Lower lobe of right lung (tissue), 2 donors: ENCODE measurements at places on chromosomes 11 and 22.

GRCh38 chr11:18791969-18792628 lies 501 bp upstream of the PTPN5 start:
- peaks cover 6% of the 10 kb centered on the region for H3K4me1 ChIP-seq
- H3K4me3 ChIP-seq: peak overlapping the region; percentile 35
- no peak overlapping the region for H3K27ac ChIP-seq
- no peaks in the 10 kb centered on the region for H3K36me3 ChIP-seq
- H3K27me3 ChIP-seq: peaks cover 45% of the 10 kb centered on the region

DNA sequence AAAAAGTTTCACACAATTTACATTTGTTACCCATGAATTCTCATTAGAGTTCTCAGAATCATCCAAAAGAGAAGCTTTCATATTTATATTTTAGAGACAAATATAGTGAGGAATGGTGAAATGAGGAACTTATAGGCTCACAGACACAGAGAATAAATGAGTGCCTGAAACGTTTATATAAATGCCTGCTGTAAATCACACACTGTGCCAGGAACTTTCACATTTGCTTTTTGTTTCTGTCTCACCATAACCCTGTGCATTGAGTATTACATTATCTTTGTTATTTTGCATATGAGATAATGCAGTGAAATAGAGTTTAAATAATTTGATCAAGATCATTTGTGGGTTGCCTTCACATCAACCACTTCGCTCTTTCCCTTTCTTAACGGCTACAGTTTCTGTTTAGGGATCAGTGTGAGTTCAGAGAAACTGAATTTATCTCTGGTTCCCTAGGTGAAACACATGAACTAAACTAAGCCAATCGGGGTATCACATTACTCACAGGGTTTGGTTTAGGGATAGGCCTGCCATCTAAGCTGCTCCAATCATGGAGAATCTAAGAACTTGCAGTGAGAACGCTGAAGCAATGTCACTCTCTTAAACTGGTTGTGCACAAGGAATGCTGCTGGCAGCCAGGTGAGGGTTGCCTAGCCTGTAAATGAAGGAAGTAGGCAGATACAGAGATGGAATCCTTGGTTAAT lies 1339.2 kb upstream of the TENM4 start:
- no peaks in the 10 kb centered on the region for H3K4me1 ChIP-seq
- no peaks in the 10 kb centered on the region for H3K27me3 ChIP-seq
- H3K27ac ChIP-seq: no peak overlapping the region
- no peak for DNase-seq
- no peaks in the 10 kb centered on the region for H3K36me3 ChIP-seq
- no peak overlapping the region for H3K4me3 ChIP-seq

DNA sequence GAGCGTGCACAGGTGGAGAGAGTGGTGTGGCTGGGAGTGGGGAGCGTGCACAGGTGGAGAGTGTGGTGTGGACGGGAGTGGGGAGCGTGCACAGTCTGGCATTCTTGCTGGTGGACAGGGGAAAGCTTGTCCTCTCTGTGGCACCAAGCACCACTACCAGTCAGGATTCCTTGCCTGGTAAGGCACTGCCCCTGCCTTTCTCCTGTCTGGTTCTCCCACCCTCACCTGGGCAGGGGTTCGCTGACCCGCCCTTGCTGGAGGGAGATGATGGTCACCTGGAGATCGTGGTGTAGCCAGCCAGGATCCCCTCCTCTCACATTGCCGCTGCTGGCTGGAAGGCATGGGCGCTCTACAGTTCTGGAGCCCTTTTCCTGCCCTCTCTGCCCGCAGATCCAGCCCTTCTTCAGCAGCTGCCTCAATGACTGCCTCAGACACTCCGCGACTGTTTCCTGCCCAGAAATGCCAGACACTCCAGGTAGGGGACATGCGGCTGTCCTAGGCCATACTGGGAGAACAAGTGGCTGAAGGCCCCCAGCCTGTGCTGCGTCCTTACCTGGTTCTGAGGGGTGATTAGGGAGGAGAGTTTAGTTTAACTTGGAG lies 16.7 kb downstream of the TMEM121B start:
- DNase-seq: no peak
- H3K4me3 ChIP-seq: no peak overlapping the region
- peaks cover 47% of the 10 kb centered on the region for H3K4me1 ChIP-seq
- peaks cover 93% of the 10 kb centered on the region for H3K36me3 ChIP-seq
- H3K27ac ChIP-seq: no peak overlapping the region

GRCh38 chr11:133842053-133842452 lies 3.3 kb downstream of the SPATA19 start:
- H3K27ac ChIP-seq: no peak overlapping the region
- H3K36me3 ChIP-seq: no peaks in the 10 kb centered on the region
- no peaks in the 10 kb centered on the region for H3K27me3 ChIP-seq
- no peak for DNase-seq
- H3K4me3 ChIP-seq: no peak overlapping the region

GRCh38 chr11:29612423-29612822 lies 404.4 kb downstream of the KCNA4 start:
- H3K36me3 ChIP-seq: no peaks in the 10 kb centered on the region
- no peak overlapping the region for H3K4me3 ChIP-seq
- no peaks in the 10 kb centered on the region for H3K27me3 ChIP-seq
- H3K27ac ChIP-seq: no peak overlapping the region
- no peak for DNase-seq

DNA sequence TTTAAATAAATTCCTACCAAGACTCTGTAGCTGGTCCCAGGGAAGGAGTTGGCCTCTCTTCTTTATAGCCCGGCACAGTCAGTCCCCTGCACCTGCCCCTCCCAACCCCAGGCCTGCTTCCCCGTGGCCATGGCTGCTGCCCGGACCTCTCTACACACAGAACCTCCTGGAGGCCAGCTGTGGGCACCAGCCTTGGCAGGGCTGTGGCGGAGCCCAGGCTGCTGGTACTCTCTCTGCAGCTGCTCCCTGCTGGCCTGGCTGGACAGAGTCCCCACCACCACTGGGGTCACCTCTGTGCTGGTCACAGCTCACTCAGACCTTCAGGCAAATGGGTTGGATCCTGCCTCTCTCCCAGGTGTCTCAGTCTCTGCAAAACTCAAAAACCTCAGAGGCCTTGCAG lies 69.3 kb downstream of the LRP5 start:
- no peaks in the 10 kb centered on the region for H3K27me3 ChIP-seq
- H3K36me3 ChIP-seq: peaks cover 7% of the 10 kb centered on the region
- peaks cover 74% of the 10 kb centered on the region for H3K4me1 ChIP-seq

- no peak for DNase-seq
- H3K4me3 ChIP-seq: no peak overlapping the region
- H3K27ac ChIP-seq: peak overlapping the region; percentile 32
- H3K27me3 ChIP-seq: no peaks in the 10 kb centered on the region
- peaks cover 31% of the 10 kb centered on the region for H3K4me1 ChIP-seq
- H3K36me3 ChIP-seq: peaks cover 48% of the 10 kb centered on the region
Observed at GRCh38 chr11:65279741-65280440, 18.1 kb downstream of the POLA2 start.

DNA sequence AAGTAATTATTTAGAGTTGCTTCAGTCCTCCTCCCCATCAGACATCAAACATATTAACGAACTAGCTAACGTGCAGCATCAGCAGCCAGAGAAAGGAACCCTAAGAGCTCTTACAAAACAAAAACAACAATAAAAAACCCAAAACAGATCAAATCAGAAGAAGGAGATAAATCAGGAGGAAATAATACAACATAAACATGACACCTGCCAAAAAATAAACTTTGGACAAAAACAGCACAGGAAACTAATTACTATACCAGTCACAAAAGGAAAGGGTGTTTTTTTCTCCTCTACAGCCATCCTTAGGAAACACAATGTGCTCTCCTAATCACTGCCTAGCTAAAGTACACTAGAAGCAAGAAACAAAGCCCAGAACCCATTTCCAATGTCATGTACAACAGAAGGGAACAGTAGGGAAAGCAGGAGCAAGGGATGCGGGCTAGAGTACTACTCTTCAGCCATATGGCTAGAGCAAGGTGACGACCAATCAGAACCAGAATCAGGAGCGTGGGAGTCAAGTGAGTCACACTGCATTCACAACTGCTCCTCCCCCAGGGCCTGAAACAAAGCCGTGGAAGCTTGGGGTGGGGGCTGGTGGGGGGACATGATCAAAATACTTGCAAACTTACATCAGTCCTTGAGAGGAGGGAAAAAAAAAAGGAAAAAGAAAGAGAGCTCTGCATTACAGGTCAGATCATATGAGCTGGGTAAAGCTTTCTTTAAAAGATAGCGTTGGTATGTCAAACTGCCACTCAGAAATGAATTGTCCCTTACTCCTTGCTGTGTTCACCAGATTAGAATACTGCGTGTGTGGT lies 60.4 kb downstream of the LARGE2 start:
- no peaks in the 10 kb centered on the region for H3K27me3 ChIP-seq
- no peak overlapping the region for H3K27ac ChIP-seq
- peaks cover 19% of the 10 kb centered on the region for H3K4me1 ChIP-seq
- no peak for DNase-seq
- peaks cover 20% of the 10 kb centered on the region for H3K36me3 ChIP-seq
